Cardiac fibroblast (primary cell): ENCODE measurements at places on chromosomes 16 and 17.

GRCh38 chr17:78558181-78558850, 18.9 kb downstream of the DNAH17 start:
- no peak for DNase-seq

- DNase-seq = no peak
These were observed 63.5 kb upstream of the LGALS9 start for GRCh38 chr17:27567563-27567859.

DNA sequence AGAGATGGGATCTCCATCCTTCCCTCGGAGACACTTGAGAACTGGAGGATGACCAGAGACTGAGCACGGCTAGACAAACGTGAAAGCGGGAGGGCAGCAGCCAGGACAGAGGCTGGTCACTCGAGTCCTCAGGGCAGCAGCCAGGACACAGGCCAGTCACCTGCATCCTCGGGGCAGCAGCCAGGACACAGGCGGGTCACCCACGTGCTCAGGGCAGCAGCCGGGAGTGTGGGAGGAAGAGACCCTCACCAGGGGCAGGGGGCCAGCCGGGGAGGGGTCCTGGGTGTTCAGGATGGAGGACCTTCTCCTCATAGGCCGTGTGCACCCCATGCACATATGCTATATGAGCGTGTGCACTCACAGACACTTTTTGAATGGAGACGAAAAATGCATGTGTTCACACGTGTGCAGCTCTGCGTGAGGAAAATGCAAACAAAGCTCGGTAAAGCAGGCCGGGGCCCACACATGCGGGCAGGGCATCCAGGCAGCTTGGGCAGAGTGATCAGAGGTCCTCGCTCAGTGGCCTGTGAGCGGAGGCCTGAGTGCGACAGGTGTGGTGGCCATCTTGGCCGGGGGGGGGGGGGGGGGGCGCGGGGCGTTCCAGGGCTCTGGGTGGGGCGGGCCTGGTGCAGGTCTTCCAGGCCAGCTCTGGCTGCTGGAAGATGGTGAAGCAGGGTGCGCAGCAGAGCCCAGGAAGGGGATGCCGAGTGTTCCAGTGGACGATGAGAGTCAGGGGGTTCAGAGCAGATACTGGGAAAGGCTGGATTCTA, 26.7 kb downstream of the ZNF469 start:
- no peak for DNase-seq

- no peak for DNase-seq
These were observed 35.0 kb downstream of the NECAB2 start for GRCh38 chr16:84003038-84003437.

DNA sequence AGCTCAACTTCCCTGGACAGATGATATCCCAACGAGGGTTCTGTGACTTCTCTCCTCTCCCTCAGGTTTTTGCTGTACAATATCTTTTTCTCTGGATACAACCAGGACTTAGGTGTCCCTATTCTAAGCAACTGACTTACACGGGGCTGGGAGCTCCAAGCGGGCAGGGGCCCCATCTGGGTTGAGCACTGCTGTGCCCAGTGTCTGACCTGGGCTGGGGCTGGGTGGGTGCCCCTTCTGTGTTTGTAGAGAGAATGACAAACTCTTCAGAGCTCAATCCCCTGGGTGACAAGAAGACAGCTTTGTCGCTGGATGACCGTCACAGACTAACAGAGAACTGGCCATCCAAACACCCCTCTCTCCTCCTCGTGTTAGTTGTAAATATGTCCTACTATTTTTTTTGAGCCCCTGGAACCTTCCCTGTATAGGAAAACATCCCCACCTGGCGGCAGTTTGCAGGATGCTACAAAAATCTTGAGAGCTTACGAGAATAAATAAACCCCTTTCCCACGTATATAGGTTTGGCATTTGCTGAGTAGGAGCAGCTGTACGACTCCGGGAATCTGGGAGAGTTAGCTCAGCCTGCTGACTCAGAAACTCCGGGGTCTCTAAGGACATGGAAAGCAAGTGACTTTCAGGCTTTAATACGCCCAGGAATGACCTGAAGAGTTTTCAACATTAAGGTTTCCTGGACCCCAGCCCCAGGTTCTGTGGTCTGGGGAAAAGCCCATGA, 23.7 kb upstream of the RCVRN start:
- peak; percentile 63 for DNase-seq

- peak; percentile 55 for DNase-seq
These were observed at the start of gene ZBTB4 for GRCh38 chr17:7479213-7480088. TSS of gene ZBTB4 (minus strand) at chr17:7479631. CDS start at chr17:7466801, 12,830 bp downstream.

GRCh38 chr17:68497885-68498319, 14.3 kb upstream of the PRKAR1A start:
- DNase-seq = no peak

GRCh38 chr17:45236282-45236606, 14.6 kb downstream of the FMNL1 start:
- no peak for DNase-seq

DNA sequence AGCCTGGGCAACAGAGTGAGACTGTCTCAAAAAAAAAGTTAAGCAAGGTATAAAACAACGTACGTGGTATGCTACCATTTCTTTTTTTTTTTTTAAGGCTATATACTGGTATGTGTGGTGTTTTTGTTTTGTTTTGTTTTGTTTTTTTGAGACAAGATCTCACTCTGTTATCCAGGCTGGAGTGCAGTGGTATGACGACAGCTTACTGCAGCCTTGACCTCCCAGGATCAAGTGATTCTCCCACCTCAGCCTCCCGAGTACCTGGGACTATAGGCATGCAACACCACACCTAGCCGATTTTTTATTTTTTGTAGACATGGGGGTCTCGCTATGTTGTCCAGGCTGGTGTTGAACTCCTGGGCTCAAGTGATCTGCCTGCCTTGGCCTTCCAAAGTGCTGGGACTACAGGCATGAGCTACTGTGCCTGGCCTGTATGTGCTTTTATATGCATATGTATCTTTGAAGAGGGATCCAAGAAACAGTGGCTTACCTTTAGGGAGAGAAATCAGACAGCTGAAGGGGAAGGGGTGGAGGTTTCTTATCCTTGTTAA, 6.5 kb downstream of the CENPV start:
- DNase-seq = no peak

- DNase-seq = no peak
These were observed 96.2 kb downstream of the PGS1 start for GRCh38 chr17:78474614-78475146.

GRCh38 chr17:8857919-8858318, 9.6 kb downstream of the PIK3R6 start:
- peak; percentile 92 for DNase-seq

DNA sequence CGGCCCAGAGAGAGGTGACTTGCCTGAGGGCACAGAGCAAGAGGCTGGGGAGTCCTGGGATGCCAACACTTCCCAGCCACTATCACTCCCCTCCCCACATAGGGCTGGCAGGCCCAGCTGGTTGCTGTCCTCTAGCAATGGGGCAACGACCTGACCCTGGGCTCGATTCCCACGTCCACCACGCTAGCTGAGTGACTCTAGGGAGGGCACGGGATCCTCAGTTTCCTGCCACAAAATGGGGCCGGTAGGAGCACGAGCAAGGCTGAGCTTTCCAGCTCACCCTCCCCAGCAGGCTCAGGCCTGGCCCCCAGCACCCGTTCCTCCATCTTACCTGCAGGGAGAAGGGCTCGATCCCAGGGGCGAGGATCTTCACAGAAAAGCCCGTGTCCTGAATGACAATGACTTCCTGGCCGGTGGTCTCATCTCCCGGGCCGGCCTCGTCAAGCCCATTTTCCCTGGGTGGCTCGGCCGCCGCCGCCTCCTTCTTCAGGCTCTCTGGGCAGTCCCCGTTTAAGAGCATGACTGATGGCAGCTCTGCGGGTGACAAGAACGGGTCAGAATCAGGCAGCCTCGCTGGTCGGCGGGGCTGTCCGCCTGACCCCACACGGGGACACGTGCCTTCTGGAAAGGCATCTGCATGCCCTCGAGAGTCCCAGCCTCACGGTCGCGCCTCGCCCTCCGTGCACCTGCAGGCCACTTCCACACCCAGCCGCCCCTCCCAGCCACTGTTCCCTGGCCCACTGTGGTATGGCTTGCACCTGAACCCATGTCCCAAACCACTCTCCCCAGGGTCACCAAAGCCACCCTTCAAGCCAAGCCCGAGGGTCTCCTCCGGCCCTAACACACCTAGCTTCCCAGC, 7.3 kb downstream of the CLUH start:
- no peak for DNase-seq

DNA sequence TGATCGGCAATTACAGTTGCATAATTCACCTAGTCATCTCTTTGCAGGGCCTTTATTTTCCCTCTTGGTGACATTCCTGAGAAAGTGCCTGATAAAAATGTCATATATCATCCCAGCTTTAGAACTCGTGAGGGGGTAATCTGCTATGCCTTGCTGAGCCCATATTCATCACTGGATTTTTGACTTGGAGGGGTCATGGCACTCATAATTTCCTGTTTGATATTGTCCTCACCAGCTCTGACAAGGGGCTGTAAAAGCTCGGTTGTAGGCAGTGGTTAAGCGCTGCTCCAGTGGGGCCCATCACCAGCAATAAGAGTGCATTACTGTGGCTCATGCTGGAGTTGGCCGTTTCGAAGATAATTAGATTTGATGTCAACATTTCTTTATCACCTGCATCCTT, 227.3 kb downstream of the IRX3 start:
- no peak for DNase-seq

DNA sequence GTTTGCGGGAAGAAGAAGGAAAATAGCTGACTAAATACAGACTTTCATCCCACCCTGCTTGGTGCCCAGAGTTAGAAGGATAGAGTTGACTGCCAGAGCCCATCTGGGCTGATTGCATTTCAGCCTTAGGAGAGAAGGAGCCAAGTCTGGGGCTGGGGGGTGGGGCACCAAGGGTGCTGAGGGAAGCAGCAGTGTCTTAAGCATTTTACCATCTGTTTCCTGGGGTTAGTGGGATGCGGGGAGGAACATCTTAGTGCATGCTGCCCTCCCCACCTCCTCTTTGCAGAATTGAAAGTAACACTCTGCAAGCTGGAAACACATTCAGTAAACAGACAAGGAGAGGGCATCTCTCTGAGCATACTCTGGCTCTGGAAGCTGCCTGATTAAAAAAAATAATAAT, 1.5 kb upstream of the ARL5C start:
- DNase-seq = no peak

DNA sequence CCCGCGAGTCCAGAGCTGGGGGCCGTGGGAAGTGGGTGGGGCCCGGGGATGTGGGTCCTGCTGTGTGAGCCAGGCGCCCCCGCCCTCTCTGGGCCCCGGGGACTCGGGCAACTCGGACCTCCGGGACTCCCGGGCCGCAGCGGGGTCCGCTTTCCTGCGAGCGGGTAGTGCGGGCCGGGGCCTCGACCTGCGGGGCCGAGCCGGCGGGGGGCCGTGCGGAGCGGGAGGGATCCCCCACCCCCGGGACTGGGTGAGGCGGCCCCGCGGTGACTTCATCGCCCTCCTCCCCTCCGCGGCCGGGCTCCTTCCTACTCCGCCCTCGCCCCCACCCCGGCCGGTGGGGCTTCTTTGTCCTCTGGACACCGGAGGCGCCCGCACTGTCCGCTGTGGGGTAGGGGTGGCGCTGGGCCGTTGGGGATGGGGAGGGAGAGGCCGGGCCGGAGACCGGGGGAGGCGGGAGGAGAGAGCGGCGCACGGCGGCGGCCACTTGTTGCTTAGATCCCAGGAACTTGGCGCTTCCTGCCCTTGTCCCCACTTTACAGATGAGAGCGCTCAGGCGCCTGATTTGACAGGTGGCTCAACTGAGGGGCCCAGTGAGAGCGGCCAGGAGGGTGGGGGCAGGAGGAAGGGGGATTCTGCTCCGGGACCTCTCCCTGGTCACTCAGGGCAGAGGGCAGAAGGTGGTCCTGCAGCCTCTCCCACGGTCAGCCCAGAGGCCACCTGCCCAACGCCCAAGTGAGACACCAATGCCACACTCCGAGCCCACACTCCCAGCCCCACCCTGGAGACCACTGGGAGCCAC, 874 bp downstream of the CMTM3 start:
- peak; percentile 46 for DNase-seq

- DNase-seq = no peak
These were observed 17.7 kb downstream of the GALNS start for GRCh38 chr16:88839026-88839529.

DNA sequence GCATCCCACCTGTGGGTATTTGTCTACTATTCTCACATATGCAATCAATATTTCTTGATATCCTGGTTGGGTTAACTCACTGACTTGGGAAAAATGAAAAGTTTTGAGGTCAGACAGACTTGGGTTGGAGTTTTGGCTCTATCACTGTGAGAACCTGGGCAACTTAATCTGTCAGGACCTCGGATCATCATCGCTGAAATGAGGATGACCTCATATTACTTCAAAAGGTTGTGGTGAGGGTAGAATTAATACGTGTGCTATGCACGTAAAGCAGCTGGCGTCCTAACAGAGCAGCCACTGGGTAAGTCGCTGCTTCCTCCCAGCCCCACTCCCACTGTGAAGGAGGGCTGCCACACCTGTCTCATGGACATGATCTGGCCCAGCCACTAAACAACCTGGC, 57.3 kb downstream of the COG7 start:
- DNase-seq = no peak

GRCh38 chr16:30028438-30029076, 2.5 kb downstream of the TLCD3B start:
- no peak for DNase-seq

DNA sequence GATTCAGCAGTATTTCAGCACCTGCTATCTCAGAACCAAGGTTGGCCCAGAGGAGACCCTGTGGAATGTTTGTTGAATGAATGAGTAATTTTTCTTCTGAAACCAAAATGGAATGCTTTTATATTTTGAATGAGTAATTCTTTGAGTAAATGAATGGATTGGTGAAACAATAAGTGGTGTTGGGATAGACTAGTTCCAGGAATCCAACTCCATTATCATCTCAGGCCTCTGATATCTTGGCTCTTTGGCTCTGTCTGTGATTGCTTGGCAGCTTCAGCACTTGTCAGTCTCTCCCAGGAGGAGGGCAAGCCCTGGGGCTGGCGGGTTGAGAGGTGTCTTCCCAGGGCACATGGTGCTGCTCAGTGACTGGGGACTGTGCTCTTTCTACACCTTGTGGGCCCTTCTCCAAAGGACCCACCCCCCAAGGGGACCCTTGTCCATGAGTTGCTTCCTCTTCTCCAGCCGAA, 284.4 kb upstream of the FOXF1 start:
- no peak for DNase-seq

DNA sequence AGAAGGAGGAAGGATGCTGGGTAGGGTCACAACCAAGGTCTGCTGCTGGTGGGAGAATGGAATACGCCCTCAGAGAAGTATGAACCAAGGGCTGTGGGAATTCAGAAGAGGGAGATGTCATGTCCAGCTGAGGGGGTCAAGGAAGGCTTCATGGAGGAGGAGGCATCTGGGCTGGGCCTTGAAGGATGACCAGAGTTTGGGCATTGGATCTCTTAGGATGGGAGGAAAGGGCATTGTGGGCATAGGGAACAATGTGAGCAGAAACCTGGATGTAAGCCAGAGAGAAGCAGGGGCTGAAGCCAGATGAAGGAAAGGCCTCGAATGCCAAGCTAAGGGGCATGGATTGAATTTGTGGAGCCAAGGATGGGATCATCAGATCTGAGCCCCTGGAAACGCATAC, 49.2 kb upstream of the MAP3K14 start:
- no peak for DNase-seq

- DNase-seq = no peak
These were observed 220.2 kb upstream of the TBX2 start for GRCh38 chr17:61179380-61179806.

DNA sequence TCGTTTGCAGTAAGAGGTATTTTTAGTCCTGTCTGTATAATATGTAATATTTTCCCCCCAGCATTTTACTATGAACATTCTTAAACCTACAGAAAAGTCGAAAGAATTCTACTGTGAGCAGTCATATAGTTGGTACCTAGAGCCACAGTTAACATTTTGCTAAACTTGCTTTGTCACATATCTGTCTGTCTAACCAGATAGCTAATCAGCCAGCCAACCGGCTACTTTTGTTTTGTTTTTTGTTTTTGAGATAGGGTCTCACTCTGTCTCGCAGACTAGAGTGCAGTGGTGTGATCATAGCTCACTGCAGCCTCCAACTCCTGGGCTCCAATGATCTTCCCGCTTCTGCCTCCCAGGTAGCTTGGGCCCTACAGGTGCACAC, 73.3 kb downstream of the ABCC1 start:
- no peak for DNase-seq
